CD4-positive, alpha-beta T cell treated with Interleukin-2 at 100 ng/mL for 4 hours (primary cell): ENCODE measurements at places on chromosomes 16 and 17.

- no peak for DNase-seq
Observed at GRCh38 chr17:71828182-71828596, 292.6 kb upstream of the SOX9 start.

- no peak for DNase-seq
Observed at GRCh38 chr16:24101431-24101830, 154.7 kb upstream of the CACNG3 start.

DNA sequence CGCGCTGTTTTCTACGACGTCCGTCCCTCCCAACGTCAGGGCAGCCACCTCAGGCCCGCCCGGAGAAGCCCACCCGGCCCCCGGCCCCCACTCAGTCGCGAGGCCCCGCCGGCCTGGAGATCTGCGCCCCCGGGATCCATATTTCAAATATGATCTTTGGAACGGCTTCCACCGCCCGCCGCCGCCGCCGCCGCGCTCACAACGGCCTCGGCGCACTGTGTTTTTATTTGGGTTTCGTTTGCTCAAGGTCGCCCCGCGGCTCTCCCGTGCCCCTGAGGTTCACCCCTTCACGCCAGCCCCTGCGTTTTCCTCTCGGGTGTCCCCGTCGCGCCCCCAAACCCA, 4.2 kb upstream of the CBX4 start:
- DNase-seq = no peak

DNA sequence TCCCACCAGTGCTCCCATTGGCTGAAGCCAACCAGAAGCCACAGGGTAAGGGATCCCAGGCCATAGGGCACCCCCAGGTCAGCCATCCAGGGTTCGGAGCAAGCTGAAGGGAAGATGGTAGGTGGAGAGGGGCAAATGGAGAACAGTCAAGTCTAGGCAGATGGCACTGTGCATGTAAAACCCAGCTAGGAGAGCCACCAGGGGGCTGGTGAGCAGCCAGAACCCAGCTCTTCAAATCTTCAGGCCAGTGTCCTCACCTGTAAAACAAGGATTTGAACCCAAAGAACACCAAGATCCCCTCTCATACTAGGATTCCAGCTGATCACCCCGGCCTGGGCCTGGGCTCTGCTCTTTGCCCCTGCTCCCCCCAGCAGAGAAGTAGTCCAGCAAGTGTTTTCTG, 43.5 kb downstream of the GINS3 start:
- DNase-seq = no peak

GRCh38 chr16:79826732-79827475, 226.4 kb upstream of the MAF start:
- DNase-seq = no peak

DNA sequence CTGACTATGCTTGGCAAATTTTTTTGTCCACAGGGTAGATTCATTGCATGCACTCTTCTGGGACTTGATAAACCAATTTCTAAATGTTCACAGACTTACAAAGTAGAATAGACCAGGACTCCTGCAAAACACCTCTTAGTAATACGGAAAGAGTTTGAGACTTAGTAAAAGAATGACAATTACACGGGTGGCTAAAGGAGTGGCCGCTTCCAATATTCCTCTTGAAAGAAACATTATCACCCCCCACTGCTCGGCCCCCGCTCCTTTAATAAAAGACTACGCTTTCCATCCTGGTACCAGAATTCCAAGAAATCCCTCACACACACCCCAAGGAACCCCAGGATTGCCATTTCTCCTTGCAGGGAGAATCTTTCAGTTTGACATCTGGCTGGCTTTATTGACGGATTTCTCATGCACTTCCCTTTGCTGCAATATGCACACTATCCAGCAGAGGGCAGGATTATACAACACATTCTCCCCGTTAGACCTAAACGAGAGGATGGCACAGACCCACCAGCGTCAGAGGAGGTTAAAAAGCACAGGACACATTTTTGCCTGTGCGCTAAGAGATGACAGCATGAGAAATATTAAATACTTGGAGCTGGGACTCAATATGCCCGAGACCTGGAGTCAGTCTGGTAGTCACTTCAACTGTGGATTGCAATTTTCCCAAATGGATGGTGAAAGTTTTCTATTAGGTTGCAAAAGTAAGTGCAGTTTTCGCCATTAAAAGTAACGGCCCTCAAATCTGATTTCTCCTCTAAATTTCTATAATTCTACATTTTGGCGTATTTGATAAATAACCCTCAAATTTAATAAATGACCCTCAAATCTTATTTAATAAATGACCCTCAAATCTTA, 46.6 kb upstream of the NUDT7 start:
- DNase-seq = peak; percentile 66

DNA sequence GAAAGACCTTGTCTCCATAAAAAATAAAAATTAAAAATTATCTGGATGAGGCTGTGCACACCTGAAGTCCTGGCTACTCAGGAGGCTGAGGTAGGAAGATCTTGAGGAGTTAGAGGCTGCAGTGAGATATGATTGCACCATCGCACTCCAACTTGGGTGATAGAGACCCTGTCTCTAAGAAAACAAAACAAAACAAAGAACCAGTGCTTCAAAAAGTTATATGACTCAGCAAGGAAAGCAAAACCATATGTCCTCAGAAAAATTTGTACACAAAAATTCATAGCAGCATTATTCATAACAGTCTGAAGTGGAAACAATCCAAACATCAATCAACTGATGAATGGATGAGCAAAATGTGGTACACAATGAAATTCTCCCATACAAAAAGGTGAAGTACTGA, 48.9 kb downstream of the SLFN5 start:
- DNase-seq = no peak

DNA sequence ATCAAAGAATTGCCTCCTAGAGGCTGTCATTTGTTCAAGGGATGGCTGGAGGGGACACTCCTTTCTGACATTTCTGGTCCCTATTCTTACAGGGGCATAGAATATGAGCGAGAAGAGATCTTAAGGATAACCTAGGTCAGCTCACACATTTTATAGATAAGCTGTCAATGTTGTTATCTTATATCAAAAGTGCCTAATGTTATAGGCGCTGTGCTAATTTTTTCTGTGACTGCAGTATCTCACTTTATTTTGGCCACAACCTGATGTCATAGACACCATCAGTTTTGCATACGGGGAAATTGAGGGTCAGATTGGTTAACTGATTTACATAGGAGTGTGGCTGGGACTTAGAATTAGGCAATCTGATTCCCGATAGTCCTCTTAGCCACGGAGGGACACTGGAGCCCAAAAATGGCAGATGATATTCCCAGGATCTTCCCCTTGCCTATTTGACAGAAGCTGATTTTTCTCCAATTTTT, 1.2 kb downstream of the CPD start:
- peak; percentile 23 for DNase-seq

GRCh38 chr17:82684228-82684841, 14.2 kb downstream of the RAB40B start:
- DNase-seq = no peak

DNA sequence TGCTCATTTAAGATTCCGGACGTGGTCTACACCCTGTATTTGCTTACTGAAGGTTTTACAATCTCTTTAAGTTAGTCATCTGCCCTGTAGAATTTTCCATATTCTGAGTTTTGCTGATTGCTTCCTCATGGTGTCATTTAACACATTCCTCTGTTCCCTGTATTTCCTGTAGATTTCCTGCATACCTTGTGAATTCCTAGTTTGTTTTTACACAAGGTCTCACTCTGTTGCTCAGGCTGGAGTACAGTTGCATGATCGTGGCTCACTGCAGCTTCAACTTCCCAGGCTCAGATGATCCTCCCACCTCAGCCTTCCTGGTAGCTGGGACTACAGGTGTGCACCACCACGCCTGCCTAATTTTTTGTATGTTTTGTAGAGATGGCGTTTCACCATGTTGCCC, 66.8 kb downstream of the CMIP start:
- no peak for DNase-seq

DNA sequence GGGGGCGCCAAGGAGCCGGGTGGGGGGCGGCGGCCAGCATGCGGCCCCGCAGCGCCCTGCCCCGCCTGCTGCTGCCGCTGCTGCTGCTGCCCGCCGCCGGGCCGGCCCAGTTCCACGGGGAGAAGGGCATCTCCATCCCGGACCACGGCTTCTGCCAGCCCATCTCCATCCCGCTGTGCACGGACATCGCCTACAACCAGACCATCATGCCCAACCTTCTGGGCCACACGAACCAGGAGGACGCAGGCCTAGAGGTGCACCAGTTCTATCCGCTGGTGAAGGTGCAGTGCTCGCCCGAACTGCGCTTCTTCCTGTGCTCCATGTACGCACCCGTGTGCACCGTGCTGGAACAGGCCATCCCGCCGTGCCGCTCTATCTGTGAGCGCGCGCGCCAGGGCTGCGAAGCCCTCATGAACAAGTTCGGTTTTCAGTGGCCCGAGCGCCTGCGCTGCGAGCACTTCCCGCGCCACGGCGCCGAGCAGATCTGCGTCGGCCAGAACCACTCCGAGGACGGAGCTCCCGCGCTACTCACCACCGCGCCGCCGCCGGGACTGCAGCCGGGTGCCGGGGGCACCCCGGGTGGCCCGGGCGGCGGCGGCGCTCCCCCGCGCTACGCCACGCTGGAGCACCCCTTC, 484 bp downstream of the FZD2 start:
- peak; percentile 4 for DNase-seq

DNA sequence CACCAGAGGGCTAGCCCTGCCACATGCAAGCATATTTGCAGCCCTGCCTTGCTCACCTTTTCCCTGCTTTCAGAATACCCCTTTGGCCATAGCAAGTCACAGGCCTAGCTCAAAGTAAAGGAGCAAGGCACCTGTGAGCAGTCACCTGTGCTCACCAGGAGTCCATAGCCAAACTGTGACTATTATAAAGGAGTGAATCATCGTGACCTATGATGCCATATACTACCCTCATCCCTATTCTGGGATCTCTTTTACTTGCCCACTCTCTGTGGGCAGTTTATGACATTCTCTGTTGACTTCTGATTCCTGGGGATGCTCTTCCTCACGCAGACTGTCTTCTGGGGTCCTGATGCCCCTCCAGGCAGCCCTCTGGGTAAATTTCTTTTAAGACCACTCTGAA, 200.5 kb upstream of the NLRP1 start:
- DNase-seq = no peak

DNA sequence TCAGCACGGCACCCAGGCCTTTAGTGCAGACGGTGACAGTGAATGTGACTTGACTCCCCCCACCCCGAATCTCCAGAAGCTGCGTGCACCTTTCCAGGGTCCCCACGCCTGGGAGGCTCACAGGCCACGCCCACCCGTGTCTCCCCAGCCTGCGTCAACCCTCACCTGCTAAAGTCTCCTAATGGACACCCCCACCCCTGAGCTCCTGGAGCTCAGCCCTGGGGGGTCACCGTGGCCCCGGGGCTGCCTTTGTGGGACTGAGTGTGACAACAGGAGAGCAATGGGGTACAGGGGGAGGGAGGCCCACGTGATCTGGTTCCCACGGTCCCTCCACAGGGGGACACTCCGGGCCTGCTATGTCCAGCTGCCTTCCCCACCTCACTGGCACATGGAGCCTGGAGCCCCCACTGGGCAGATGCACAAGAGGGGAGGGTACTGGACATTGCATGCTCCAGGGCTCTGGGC, 7.4 kb upstream of the FASN start:
- DNase-seq = no peak

DNA sequence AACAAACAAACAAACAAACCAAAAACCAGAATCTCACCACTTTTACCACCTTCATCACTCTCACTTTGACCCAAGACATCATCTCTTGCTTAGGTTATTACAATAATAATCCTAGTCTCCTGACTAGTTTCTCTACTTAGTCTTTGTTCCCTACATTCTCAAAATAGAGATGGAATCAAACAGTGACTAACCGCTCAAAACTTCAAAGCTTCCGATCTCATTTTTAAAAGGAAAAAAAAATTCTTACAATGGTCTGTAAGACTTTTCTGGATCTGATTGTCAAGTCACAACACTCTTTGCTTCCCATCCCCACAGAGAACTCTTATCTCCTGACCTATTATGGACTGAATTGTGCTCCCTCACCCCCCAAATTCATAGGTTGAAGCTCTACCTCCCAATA, 60.9 kb downstream of the SPAG9 start:
- no peak for DNase-seq

DNA sequence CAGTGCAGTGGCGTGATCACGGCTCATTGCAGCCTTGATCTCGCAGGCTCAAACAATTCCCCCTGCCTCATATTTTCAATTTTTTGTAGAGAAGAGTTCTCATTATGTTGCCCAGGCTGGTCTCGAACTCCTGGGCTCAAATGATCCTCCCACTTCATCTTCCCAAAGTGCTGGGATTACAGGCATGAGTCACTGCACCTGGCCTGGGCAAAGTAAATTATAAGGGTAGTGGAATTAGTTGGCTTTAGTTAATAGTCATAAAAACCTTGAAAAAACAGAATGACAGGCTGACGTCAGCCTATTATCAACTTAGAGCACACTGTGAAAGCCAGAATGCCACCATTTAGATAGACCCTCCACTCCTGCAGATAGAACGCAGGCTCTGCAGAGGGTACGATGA, 43.5 kb upstream of the B4GALNT2 start:
- no peak for DNase-seq

GRCh38 chr16:57516176-57516725, 20.1 kb downstream of the CCDC102A start:
- no peak for DNase-seq

DNA sequence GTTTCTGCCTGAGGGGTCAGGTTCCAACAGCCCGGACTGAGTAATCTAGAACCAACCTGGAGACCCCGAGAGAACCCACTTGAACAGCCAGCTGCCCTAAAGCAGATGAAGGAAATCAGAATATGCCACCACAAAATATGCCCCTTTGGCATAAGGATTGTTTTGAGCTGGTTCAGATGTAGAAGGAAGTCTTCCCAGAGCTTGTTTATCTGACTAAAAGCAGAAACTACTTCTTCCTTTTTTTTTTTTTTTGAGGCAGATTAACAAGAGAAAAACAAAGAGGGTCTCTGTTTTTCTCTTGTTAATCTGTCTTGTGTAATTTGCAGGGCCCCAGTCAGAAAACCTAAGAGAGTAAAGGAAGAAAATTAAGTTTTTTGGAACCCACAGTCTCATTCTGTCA, 53.0 kb downstream of the PECAM1 start:
- DNase-seq = no peak

- DNase-seq = no peak
Observed at GRCh38 chr16:30934827-30935557, 11.6 kb downstream of the FBXL19 start.

- DNase-seq = no peak
Observed at GRCh38 chr16:27839419-27839818, 224.1 kb downstream of the GSG1L start.

- DNase-seq = peak; percentile 55
Observed at GRCh38 chr16:10552998-10553491, 27.4 kb downstream of the EMP2 start.

- no peak for DNase-seq
Observed at GRCh38 chr16:2713523-2713922, 6.5 kb downstream of the PRSS27 start.

- DNase-seq = no peak
Observed at GRCh38 chr17:48973806-48974205, 5.4 kb upstream of the GIP start.

- no peak for DNase-seq
Observed at GRCh38 chr17:51746421-51746820, 412.1 kb downstream of the CA10 start.

DNA sequence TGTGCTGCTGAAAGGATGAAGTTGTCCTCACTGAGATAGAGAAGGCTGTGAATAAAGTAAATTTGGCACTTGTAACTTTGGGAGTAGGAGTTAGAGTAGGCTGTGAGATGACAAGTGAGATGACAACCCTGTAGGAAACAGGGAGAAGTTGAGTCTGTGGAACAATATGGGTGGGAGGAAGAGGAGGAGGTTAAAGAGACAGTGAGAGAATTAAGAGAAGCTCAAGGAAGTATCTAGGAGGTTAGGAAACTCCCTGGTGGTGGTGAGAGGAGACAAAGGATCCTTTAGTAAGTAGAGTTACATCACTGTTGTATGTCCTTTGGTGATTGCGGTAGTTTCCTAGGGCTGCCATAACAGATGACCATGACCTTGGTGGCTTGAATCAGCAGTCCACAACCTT, 10.7 kb upstream of the HSD17B2 start:
- no peak for DNase-seq
